ENCODE measurements at places on chromosomes 7 and 10.

DNA sequence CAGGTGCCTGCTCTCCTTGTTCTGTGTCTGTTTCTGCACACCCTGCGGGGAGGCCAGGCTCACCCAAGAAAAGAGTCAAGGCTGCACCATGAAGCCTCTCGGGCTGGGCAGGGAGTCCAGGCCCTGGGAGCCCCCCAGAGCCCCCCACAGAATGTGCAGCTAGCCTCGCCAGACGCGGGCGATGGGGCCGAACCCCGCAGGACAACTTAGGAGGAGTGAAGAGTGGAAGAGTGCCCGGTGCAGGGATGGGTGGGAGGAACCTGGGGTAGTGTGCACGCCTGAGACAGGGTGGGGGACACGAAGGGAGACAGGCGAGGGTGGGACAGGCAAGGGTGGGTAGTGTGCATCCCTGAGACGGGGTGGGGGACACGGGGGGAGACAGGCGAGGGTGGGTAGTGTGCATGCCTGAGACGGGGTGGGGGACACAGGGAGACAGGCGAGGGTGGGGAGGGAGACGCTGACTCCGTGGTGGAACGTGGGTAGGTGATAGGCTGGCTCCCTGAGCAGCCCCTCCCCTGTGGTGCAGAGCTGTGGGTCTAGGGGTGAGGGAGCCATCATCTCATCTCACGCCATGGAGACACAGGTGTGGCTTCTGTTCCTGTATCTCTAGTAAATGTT is 615.4 kb downstream of the DNAJB6 start:
- no peak for DNase-seq

DNA sequence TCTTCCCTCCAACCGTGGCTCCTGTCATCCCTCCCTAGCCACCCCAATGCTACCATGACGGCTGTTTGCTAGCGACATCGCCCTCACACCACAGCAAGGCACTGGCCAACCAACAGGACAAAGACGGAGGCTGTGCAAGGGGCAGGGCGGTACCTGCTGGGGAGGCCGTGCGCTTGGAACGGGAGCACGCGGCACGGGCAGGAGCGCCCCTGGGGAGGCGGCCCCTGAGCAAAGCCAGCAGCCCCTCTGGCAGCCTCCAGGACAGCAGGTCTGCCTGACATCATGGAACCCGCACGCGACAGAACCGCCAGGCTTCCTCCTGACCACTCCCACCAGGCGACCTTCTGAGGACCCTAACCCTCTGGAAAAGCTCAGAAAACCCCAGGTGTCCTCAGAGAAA is 12.7 kb downstream of the MAD1L1 start:
- no peak for DNase-seq

DNA sequence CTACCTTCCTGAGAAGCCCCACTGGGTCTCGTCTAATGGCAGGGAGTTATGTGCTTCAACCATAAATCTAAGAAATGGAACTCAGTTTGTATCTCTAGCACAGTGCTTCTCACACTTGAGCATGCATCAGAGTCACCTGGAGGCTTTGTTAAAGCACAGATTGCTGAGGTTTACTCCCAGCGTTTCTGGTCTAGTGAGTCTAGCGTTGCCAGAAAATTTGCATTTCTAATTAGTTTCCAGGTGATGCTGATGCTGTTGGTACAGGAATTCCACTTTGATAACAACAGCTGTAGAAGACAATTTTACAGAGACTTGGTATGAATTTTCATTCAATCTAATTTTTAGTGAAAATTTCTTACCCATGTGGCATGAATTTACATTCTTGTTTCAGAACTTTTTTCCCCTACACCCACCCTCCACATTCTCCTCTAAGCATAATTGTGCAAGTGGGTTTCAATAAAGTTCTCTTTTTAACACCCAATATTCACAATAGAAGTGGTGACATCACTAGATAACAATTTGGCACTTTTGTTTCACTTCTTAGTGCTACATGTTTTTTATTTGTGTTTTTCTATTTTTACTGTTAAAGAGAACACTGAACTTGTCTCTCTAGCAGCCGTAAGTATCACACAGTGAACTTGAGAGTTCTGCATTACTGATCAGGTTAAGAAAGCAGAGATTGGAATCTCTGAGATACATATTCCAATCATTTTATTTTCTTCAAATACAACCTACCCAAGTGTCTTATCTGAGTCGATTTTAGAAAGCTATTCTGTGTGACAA is 48.4 kb upstream of the BET1 start:
- DNase-seq: no peak

DNA sequence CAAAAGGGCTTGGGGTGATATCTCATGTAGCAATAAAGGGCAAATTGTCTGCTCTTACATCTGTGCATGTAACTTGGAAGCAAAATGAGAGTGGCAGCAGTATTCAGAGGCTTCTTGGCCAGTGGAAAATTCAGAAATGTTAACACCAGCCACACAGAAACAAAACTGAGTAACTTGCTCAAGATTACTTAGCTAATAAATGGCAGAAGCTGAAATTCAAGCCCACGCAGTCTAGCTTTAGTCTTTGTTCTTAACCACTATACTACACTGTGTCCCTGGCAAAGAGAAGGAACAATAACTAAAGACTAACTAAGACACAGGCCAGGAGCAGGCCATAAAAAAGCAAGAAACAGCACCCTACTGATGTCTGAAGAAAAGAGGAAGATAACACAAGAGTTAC is 185.9 kb upstream of the ASAH2 start:
- no peak for DNase-seq

GRCh38 chr10:110077436-110078130 is 69.8 kb downstream of the ADD3 start:
- DNase-seq: no peak

GRCh38 chr10:71973777-71974488 is 9.7 kb downstream of the CHST3 start:
- no peak for DNase-seq

DNA sequence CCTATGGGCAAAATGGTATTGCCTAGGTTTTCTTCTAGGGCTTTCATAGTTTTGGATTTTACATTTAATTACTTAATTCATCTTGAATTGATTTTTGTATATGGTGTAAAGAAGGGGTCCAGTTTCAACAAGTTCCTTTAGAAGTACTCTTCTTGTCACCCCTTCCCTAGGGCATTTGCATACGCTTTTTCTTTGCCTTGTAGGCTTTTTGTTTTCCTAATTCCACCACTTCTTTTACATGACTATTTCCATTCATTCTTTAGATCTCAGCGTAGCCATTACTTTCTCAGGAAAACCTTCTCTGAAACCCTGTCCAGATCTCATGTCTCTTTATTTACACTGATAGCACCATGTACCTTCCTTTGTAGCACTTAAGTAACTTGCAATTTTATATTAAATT is 648.6 kb downstream of the XPNPEP1 start:
- no peak for DNase-seq

- DNase-seq: no peak
These were observed 181.4 kb downstream of the GPAM start for GRCh38 chr10:112002206-112002605.

GRCh38 chr10:100184840-100185239 is 989 bp downstream of the ERLIN1 start:
- DNase-seq: no peak

- no peak for DNase-seq
These were observed 622.5 kb upstream of the GHITM start for GRCh38 chr10:83516788-83517187.

DNA sequence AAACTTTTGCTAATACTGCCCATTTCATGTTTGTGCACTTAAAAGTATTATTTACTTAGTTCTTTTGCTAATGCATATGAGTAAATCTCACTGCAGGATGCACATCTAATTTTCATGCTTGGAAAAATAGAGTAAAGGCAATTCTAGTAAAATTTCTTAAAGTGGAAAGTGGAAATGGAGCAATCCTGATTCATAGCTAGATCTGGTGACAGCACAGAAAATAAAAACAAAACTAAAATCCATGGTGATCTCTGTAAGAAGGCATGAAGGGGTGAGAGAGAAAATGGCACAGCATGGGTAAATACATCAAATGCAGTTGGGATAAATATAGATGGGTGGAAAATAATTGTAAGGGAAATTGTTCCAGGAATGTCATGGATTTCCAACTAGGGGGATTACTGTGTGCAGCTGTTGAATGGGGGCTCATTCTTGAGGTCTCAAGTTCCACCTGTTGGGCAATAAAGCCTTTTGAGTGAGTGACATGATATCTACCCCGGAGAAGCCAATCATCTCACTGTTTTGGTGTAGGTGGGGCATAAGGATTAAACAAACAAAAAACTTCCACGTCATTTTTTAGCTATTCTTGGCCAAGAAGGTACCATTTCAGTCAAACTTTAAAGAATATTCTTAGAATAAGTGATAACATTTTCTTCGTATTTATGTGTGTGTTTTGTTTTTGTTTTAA is 1.7 kb upstream of the MCU start:
- DNase-seq: no peak

- no peak for DNase-seq
These were observed 4.7 kb downstream of the PDGFA start for GRCh38 chr7:514651-515598.

DNA sequence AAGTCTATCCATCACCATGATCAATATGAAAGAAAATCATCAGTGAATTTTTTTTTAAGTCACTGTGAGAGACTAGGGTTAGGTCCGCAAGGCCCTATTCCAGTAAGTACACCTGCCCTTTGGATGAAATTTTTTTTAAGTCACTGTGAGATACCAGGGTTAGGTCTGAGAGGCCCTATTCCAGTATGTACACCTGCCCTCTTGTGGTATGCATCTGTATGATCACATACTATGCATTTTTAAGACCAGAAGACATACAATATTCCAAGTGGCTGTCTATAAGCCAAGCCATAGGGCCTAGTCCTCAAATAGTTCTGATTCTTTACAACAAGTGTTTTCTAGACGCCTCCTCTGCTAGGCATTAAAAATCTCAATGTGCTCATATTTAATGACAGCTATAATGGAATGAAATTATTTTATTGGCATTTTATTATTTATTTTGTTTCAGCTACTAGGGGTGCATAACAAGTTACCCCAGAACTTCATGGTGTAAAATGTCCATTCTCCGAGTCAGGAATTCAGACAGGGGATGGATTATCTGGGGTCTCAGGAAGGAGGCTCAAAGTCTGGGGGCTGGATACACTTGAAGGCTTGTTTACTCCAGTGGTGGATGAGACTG is 53.1 kb downstream of the TEX36 start:
- DNase-seq: no peak

GRCh38 chr7:45700556-45700955 is 126.4 kb downstream of the ADCY1 start:
- DNase-seq: no peak

DNA sequence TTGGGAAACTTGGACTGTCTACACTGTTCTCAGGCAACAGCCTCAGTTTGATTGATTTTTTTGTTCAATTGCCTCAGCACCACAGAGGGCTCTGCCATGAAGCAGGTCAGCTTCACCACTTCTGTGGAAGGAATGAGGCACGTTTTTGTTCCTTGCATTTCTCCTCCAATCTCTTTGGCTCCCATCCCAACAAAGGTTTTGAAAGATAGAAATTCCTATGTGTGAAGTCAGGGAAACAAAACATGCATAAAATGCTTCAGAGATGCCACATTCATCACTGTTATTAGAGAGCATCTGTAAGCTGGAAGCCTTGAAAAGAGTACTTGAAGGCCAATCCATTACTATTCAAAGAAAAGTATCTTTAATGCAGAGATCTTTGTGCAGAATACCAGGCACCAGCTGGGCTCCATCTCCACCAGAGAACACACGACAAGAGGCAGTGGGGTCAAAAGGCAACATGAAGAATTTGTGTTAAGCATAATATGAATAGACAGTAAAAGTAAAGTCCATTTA is 249.1 kb upstream of the LYZL1 start:
- no peak for DNase-seq

GRCh38 chr10:126223512-126224067 is 164.7 kb downstream of the ADAM12 start:
- no peak for DNase-seq

GRCh38 chr10:24382045-24382444 is 173.1 kb downstream of the KIAA1217 start:
- no peak for DNase-seq

GRCh38 chr10:6064119-6064518 is 2.0 kb upstream of the IL2RA start:
- no peak for DNase-seq

- no peak for DNase-seq
These were observed 26.9 kb downstream of the ASAH2 start for GRCh38 chr10:50224330-50224952.

- DNase-seq: no peak
These were observed 15.5 kb downstream of the AGMO start for GRCh38 chr7:15546272-15546792.

DNA sequence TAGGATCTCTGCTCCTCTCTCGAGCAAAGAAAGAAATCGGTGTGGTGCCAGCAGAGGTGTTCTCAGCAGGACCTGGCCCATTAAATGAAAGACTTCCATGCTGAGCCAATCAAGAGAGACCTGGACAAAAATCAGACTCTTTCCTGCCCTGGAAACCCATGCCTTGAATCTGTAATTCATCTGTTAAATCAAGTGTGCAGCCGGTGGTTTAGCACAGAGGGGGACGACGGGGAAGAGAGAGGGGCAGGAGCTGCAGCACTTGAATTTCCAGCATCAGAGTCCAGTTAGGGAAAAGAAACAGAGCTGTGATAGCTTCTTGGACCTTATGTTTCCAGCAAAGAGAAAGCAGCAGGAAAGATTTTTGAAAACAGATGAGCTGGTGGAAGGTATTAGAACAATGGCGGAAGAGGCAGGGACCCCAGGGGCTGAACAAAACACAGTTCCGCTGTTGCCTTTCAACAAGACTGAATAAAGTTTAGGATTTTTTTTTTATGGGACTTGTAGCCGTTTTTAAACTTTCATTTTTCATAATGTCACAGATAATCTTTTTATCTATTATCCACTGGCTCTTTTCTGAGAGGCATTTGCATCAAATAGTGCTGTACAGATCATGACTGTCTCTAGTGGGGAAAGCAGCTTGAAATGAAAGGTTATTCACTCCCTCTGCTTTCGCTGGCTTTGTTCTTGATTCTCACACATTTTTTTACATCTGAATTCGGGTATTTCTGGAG is 543.6 kb upstream of the GALNT17 start:
- DNase-seq: no peak

GRCh38 chr10:100510533-100511308 is 8.9 kb downstream of the SEC31B start:
- DNase-seq: no peak

- no peak for DNase-seq
These were observed 1.7 kb downstream of the RASGEF1A start for GRCh38 chr10:43264965-43265798.

DNA sequence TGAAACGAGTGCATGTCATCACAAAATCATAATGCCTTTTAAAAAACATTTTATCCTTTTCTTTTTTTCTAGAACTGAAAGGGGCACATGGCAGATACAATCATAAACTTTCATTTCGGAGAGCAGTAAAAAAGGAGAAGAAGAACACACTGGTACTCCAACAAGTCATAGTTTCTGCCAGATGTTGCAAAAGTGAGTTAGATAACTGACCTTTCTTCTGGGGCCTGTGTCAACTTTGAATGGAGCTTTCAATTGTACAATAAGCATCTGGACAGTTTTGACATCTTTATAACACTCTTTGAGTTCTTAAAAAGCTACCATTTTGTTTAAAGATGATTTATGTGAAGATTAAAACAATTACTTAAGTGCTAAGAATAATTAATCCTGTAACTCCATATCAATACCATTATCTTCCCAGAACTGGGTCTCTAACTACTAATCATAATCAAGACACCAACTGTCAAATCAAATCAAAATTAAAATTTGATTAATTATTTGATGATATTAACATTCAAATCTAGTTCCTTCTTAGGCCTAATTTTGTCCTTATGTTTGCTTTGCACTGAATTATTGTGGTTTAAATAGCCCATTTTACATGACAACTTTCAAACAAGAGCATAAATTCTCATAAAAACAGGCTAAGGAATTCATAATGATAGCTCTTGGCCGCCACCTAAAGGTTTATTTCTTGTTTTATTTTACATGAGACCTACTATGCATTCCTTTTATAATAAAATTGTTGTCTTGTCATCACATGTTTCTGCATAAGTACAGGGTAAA is 19.5 kb upstream of the ITGB8 start:
- no peak for DNase-seq

Data from stimulated activated CD4-positive, alpha-beta T cell treated with anti-CD3 and anti-CD28 coated beads, Interleukin-1b, Interleukin-23, amount 100 ng/mL, for 1 hour (primary cell).